Thyroid gland (tissue), 4 donors: ENCODE measurements at places on chromosomes 1 and 21.

DNA sequence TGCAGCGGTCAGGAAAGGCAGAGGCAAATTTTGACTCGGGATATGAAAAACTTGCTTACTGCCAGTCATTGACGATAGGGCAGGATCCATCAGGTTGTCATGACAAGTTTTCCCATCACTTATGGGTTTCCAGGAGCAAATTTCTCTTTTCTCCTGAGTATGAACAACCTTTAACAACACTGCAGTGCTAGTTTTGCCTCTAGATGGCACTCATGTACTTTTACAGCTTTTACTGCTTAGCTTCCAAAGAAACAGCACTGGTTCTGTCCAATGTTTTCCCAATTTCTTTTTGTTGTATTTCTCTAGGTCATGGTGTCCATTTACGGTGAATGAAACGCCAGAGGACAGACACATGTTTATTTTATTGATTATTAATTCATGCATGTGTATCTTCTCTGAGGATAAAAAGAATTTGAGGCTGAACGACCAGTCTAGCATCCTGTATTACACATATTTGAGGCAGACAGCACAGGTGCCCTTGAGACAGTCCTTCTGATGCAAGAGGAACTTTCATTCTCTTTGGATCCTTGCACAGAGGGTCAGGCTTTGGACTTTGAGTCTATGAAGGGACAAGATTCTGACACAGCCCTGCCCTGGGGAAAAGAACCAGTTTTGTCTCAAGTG, 112.3 kb upstream of the TRABD2B start:
- DNase-seq: no peak

DNA sequence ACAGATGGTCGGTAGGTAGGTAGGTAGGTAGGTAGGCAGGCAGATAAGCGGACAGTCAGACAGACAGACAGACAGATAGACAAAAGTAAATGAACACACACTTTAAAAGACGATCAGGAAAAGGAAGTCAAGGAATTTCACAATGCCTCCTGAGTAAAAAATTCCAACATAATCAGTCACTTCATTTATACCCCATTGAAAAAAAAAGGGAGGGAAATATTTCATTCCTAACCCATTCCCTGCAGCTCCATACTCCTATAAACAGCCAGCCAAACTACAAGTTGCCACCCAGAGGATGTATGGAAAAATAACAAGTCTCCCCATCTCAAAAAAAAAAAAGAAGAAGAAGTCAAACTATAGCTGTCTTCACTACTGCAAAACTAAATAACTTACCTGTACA, 43.4 kb downstream of the ZZZ3 start:
- no peak for DNase-seq

DNA sequence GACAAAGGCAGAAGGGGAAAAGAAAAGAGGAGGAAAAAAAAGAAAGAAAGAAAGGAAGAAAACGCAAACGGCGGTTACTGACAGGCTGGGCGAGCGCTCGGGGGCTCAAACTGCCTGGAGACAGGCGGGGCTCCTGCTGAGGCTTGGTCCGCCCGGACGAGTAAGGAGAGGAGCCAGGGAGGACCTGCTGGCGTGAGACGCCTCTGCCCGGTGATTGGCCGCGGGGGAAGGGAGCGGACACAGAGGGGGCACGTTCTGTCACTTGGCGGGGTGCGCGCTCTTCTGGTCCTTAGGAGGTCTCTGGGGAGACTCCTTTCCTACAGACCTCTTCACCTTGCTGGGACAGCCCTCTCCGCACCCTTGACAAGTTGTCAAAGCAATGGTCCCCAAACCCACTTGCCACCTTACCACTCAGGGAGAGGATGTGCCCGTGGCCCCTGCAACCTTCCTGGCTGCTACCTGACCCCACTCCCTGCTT, 791 bp upstream of the PIK3R3 start:
- DNase-seq: no peak

GRCh38 chr1:110033421-110033820, 1.0 kb upstream of the STRIP1 start:
- DNase-seq: no peak

DNA sequence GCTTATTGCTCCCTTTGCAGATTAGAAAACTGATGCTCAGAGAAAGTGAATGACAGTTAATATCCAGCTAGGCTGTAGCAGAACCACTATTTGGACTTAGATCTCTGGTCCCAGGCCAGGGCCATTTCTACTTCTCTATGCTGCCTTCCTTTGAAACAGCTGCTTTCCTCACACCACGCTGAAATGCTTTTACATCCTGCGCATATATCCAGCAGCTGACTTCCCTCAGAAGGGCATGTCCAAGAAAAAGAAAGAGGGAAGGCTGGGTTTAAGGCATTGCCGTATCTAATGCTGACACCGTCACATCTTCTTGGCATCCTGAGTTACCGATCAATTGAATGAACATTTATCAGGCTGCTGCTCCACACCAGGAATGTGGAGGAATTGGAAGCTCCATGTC, 122.4 kb downstream of the UBE2U start:
- no peak for DNase-seq

- DNase-seq: no peak
These were observed 44.1 kb downstream of the WDR4 start for GRCh38 chr21:42835211-42835610.

DNA sequence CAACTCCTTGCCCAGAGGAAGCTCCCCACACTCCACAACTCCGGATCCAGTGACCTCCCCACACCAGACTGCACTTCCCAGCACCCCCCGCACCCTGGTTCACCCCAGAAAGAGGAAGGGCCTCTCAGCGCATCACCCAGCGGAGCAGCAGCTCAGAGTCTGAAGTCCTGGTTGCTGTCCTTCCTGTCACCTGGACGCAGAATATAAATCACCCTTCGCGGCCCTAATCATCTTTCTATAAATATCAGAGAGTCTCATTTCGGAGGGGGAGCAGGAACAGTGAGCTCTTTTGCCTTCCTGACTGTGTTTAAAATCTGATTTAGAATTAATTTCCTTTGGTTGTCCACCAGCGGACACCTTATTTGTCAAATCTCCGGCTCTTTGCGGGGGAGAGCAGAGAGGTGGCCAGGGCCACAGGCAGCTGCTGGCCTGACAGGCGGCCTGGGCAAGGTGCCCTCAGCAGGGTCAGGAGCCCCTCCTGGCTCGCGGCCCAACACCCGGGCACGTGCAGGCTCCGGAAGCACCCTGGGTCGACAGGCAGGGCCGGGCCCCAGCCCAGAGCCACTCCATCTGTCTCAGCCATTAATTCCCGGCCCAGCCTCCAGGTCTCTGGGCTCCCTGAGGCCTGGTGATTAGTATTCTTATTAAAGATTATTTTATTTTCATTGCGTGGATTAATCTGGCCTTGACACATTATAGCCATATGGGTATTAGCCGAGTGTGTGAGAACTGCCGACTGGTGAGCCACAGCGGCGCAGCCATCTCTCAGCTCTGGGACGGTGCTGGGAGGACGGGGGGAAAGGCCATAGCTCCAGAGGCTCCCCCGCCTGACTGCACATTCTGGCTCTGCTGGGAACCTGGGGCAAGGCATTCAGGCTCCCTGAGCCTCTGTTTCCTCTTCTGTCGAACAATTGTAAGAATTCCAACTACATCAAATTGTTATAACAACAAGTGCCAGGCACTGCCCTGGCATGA, 19.7 kb downstream of the EPHA8 start:
- no peak for DNase-seq

- DNase-seq: no peak
These were observed 10.6 kb upstream of the PTTG1IP start for GRCh38 chr21:44884097-44884496.

GRCh38 chr1:39128959-39129358, 75.5 kb upstream of the MACF1 start:
- peak; percentile 96 for DNase-seq

DNA sequence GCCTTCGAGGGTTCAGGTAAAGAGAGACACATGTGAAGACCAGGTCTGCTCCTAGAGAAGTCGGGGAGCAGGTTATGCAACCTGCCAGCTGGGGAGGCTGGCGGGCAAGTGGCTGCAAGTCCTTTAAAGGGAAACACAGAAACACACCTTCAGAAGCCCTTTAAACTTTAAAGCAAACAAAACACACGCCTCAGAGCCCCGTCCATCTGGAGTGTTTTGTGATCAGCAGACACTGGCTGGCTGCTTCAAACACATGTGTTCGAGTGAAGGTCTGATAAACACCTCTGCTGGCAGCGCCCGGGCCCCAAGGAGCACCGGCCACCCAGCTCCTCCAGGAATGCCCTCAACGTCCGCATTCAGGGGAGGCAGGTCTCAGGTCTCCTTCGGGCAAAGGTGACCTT, 15.2 kb downstream of the RIPK4 start:
- DNase-seq: peak; percentile 93

DNA sequence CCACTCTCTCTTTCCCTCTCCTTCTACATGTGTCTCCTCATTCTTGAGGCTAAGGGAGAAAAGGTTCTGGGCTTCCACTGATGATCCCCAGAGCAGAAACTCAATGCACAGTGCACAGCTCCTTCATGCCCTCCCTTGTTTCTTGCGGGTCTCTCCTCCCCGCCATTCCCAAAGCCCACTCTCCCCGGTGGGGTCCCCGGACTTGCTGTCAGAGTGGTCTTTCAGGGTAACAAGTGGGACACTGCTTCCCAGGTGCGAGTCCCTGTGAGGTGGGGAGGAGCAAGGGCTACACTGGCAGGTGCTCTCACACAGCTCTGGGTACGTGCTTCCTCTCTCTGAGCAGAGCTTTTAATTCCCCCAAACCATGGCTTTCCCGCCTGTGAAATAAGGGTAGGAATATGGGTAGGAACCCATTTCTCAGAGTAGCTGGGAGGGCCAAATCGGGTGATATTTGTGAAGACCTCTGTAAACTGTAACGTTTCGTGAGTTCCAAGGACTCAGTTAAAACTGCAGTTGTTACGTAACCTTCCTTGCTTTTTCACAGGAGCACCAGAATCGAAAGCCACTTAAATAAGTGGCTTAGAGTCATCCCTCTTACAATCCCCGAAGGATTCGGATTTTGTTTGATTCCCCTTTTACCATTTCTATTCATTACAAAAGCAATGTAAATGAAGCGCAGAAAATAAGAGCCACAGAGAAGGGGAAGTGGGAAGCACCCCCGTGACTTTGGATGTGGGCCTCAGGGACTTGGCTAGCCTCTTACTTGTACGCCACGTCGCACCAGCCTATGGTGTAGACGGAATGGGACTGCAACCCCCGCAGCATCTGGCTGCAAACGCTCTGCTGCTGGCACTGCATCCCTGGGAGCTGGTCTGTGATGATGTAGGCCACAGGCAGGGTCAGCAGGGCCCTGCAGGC, 6.2 kb downstream of the PGLYRP3 start:
- no peak for DNase-seq

- DNase-seq: no peak
These were observed 12.6 kb downstream of the SUCO start for GRCh38 chr1:172545396-172546004.

- no peak for DNase-seq
These were observed 56.2 kb upstream of the EPS8L3 start for GRCh38 chr1:109819906-109820305.

- no peak for DNase-seq
These were observed 27.8 kb downstream of the IRF2BP2 start for GRCh38 chr1:234582186-234582585.

DNA sequence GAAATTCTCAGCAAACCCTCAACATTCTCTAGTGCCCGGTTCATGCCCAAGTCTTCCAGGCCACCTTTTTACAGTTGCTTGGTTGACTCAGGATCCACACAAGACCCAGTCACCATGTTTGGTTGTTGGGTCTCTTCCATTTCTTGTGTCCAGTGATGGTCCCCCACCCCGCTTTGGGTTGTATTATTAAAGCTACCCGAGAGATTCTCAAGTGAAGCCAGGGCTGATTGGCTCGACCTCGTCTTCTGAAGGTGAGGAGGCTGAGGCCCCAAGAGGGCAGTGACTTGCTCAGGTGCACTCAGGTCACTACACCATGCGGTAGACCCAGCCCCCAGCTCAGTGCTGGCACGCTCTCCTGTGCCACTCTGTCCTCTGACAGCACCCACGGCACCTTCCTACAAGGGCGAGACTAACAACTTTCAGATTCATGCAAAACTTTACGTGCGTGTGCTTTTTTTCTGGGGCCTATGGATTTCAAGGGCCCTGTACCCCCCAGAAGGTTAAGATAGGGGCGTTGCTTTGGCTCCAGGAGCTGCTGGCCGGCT, 50.3 kb downstream of the CAPN9 start:
- no peak for DNase-seq

DNA sequence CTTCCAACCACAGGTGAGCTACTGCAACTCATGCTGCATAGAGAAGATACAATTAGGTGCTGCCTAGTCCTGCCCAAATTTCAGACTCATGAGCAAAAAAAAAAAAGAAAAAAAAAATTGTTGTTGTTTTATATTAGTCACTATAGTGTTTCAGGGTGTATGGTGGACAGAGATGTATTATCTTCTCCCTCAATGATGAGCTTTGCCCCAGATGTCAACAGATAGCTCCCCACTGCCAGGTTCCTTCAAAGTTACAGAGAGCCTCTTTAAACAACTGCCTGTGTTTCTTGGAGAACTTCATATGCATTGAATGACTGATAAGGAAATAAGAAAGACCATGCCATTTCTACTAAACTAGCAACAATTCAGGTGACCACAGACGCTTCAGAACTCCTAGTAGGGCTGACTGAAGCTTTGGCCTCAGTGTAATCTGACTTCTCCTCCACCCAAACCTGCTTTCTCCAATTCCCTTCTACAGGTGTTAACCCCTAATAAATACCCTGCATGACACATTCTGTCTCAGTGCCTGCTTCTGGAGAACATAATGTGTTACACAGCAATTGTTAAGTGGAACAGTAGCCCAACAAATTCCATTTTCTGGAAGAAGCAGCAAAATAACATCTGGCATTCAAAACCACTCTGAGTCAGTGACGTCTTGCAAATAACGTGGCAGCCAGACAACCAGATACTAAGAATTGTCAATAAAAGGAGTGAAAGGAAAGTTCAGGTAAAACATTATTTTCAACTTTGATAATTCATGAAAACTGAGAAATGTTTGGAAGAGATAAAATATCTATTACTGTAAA, 147.7 kb downstream of the CDC42BPA start:
- no peak for DNase-seq

DNA sequence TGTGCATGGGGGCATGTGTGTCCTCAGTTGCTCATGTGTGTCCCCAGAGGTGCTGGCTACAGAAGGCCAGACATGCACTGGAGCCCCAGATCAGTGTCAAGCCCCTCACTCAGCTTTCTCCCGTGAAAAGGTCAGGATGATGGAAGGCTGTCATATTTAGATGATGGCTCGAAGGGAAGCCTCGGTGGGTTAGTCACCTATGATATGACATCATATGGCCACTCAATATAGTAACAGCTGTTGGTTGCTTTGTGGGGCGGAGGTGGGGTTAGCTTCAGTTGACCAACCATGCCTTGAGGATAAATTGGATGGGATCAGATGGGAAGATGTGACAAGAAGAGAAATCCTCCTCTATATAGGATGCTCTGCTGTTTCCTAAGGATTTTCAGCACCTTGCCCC, 43.5 kb upstream of the ATF3 start:
- DNase-seq: no peak
